ENCODE measurements at places on chromosomes 3 and 15.

- no peak for DNase-seq
These were observed at the start of gene PODXL2 for GRCh38 chr3:127628788-127629466. PODXL2 (plus strand) TSS chr3:127629185; CDS start chr3:127629220, 35 bp downstream.

GRCh38 chr15:78691851-78692421 is 50.9 kb upstream of the CHRNB4 start:
- DNase-seq: no peak

- no peak for DNase-seq
These were observed 52.8 kb downstream of the CALML4 start for GRCh38 chr15:68152342-68152741.

- DNase-seq: no peak
These were observed 57.4 kb downstream of the ABTB1 start for GRCh38 chr3:127730171-127730570.

Measured in left renal cortex interstitium (tissue), 4 donors.